HepG2 (cell line): ENCODE measurements at places on chromosomes 2 and 18. TPM values are rescaled to one million over a fixed set of nuclear protein-coding genes. Genes with fewer than 3 reads are reported as not detected.
A peak's percentile ranks its signal among the peaks of the same experiment; 100 is the strongest.

Gene SAG
- not detected in 2 replicates for polyA plus RNA-seq

Gene UGT1A5
- polyA plus RNA-seq = not detected in 2 replicates

Gene ZBTB7C
- 0.01 TPM in 1 of 2 replicates, not detected in the other for polyA plus RNA-seq

DNA sequence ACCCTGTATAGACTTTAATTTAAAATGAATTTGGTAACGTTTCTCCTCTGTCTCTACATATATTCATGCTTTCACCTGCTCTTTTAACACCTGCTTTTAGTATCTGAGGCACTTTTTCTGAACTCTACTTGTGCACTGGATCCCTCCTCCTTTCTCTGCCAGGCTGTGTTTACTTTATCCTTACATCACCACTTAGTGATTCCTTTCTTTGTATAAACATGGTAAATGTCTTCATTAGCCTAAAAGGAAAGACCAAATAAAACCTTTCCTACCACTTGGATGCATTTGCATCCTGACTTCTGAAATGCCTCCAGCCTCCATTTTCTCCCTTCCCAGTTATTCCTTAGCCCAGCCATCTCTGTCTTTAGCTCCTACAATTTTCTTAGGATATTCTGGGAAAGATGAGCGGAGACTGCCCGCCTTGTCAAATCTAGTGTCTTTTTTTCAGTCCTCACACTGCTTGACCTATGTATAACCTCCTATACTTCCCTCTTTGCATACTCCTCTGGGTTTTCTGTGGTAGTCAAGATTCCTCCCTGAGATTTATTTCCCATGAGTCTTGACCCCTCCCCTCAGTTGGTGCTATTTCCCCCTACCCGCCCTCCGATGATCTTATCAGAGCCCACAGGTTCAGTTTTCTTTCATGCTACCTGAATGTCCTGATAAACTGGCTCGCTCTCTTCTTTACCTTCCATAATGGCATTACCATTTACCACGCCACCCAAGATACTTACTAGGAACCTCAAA is 44.8 kb downstream of the REL start:
- DNase-seq = peak; percentile 31
- H3K27me3 ChIP-seq = no peaks in the 10 kb centered on the region
- H3K4me3 ChIP-seq = no peak overlapping the region
- no peak overlapping the region for H3K27ac ChIP-seq
- H3K36me3 ChIP-seq = peaks cover 10% of the 10 kb centered on the region

DNA sequence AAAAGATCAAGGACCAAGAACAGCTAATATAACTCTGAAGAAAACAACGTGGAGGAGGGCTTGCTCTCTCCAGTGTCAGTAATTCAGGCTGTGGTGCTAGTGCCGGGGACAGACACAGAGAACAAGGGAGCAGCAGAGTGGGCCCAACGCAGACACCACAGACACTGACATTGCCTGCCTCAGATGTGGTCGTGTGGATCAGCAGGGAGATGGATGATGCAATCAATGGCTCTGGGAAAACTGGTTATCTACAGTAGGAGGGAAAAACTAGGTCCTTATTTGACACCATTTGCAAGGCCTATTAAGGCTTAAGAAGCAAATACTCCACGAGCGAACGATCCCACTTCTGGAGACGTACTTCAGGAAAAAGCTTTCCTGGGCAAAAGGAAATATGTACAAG is 36.1 kb downstream of the HDLBP start:
- peaks cover 58% of the 10 kb centered on the region for H3K4me1 ChIP-seq
- no peaks in the 10 kb centered on the region; the same call in 2 of the 3 replicates for H3K36me3 ChIP-seq
- H3K4me3 ChIP-seq = no peak overlapping the region

DNA sequence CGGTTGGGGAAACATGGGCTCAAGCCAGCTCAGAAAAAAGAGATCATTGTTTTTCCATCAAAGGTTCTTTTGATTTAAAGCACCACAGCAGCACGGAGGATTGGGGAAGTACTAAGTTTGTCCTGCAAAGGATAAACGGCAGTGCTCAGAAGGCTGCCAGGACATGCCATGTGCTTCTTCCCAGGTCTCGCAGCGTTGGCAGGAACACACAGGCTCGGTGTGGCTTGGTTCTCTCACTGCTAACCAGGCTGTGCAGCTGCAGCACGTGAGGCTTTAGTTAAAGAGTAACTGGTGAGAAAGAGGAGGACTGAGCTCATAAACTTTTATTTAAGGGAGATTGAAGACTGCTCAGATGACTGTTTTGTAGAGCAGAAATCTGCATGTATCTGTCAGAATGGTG is 264.3 kb downstream of the TSN start:
- H3K27me3 ChIP-seq = peaks cover 7% of the 10 kb centered on the region; the same call in 2 of the 3 replicates
- no peaks in the 10 kb centered on the region for H3K36me3 ChIP-seq
- H3K4me1 ChIP-seq = no peaks in the 10 kb centered on the region
- no peak for DNase-seq
- H3K4me3 ChIP-seq = no peak overlapping the region

GRCh38 chr2:17892770-17893534 is 14.5 kb downstream of the KCNS3 start:
- no peak overlapping the region for H3K4me3 ChIP-seq
- no peaks in the 10 kb centered on the region for H3K27me3 ChIP-seq
- no peaks in the 10 kb centered on the region for H3K4me1 ChIP-seq
- H3K36me3 ChIP-seq = no peaks in the 10 kb centered on the region

GRCh38 chr2:159186462-159186861 is 100.0 kb downstream of the WDSUB1 start:
- no peak for DNase-seq
- H3K27ac ChIP-seq = no peak overlapping the region
- no peaks in the 10 kb centered on the region for H3K36me3 ChIP-seq
- H3K4me3 ChIP-seq = no peak overlapping the region
- H3K4me1 ChIP-seq = no peaks in the 10 kb centered on the region

GRCh38 chr2:230975927-230976326 is 20.0 kb upstream of the SPATA3 start:
- DNase-seq = no peak
- H3K4me3 ChIP-seq = no peak overlapping the region
- no peak overlapping the region for H3K27ac ChIP-seq

DNA sequence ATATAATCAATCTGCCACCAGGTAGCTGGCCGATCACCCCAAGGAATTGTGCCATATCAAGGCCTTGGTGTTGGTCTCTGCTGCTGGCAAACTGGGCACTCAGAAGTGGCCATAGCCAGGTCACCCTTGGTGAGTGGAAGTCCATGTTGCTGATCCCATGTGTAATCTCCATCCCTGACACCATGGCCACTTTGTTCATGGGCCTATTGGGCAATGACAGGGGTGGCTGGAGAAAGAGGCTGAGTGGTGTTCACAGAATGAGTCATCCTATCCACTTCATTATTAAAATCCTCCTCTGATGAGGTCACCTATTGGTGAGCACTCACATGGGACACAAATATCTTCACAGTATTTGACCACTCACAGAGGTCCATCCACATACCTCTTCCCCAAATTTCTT is 26.7 kb upstream of the CD226 start:
- DNase-seq = peak; percentile 6
- no peak overlapping the region for H3K27ac ChIP-seq
- H3K4me3 ChIP-seq = no peak overlapping the region
- no peaks in the 10 kb centered on the region for H3K4me1 ChIP-seq

- H3K36me3 ChIP-seq = no peaks in the 10 kb centered on the region
- no peak overlapping the region for H3K27ac ChIP-seq
- DNase-seq = no peak
- H3K4me1 ChIP-seq = no peaks in the 10 kb centered on the region
Observed at GRCh38 chr18:50836521-50836957, 16.7 kb upstream of the MRO start.

DNA sequence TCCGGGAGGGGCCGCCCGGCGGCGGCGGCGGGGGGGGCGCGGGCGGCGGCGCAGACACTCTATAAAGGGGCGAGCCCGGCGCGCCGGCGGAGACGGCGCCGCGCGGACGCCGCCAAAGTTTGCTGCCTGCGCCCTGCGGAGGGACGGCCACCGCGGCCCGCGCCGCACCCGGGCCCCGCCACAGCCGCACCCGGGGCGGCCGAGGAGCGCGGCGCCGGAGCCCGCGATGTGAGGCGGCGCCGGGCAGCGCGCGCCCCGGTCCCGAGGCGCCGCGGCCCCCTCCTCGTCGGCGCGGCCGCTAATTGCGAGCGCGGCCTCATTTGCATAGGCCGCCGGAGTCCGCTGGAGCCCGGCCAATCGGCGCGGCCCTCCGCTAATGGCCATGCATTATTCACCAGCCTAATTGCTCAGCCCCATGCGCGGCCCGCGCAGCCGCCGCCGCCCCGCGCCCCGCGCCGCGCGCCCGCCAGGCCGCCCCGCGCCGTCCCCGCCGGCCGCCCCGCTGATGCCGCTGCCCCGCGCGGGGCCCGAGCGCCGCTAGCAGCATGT is at the start of gene SALL3:
Gene SALL3, plus strand, starts transcription at position 89 of the 549 bp plus-strand sequence. Its CDS starts 457 bp downstream, at position 546.
- no peak within 1 kb of the TSS for H3K27ac ChIP-seq
- DNase-seq = no peak
- no peaks in the 10 kb centered on the region for H3K36me3 ChIP-seq

DNA sequence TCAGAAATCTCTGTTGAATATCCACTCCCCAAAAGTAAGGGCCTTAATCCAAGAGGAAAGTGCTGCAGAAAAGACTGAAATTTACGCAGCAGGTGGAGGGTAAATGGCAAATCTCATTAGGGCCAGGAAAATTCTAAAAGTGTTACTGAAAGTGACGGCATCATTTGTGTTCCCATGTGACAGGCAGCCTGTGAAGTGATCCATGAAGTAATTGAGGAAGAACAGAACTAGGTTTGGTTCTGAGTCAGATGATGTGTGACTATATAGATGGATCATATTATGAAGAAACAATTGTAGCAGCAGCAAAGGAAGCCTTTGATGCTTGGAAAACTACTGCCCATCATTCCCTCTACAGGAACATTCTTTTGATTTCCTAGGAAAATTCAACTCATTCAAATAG is 401.2 kb downstream of the TGIF1 start:
- H3K27ac ChIP-seq = no peak overlapping the region
- 0 out of 3 replicates have a peak, but pooled peaks cover 3% of the 10 kb centered on the region for H3K27me3 ChIP-seq
- no peaks in the 10 kb centered on the region for H3K4me1 ChIP-seq
- H3K4me3 ChIP-seq = no peak overlapping the region
- no peak for DNase-seq

DNA sequence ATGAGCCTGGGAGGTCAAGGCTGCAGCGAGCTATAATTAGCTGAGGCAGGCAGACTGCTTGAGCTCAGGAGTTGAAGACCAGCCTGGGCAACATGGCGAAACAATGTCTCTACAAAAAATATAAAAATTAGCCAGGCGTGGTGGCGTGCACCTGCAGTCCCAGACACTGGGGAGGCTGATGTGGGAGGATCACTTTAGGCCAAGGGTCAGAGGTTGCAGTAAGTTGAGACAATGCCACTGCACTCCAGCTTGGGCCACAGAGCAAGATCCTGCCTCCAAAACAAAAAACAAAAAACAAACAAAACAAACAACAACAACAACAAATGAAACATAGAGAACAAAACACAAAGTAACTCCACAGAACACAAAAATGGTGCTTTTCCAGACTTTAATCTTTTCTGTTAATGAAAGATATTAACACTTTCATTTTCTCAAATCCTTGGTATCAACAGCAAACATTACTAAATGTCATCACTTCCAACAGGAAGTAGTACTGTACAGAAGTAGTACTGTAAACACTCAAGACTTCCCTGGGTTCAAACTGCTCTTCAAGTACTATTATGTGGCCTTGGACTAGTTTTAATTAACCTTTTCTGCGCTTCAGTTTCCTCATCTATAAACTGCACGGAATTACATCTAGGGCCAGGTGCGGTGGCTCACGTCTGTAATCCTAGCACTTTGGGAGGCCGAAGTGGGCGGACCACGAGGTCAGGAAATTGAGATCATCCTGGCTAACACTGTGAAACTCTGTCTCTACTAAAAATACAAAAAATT is 27.9 kb downstream of the PUM2 start:
- no peak overlapping the region for H3K27ac ChIP-seq
- H3K4me3 ChIP-seq = no peak overlapping the region
- no peaks in the 10 kb centered on the region for H3K27me3 ChIP-seq
- DNase-seq = no peak
- H3K36me3 ChIP-seq = peaks cover 76% of the 10 kb centered on the region

DNA sequence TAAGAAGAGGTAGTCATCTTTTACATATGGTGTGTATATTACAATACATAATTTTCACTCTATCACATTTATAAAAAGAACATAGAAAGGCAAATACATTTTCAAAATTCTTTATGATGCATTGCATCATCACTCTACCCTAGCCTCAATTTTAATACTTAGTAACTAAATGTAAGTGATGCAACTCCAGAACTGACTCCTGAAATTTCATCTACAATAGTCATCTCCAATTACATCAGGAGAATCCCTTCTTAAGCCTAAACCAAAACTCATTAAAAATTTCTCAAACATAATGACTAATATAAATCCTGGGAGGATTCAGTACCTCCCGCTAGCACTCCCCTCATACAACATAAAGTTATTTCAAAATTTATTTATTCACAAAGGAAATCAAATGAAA is 15.9 kb downstream of the TMX3 start:
- no peaks in the 10 kb centered on the region for H3K4me1 ChIP-seq
- H3K27me3 ChIP-seq = no peaks in the 10 kb centered on the region
- H3K36me3 ChIP-seq = peaks cover 30% of the 10 kb centered on the region
- no peak for DNase-seq
- H3K4me3 ChIP-seq = no peak overlapping the region
